ENCODE measurements at places on chromosomes 5 and 9.

DNA sequence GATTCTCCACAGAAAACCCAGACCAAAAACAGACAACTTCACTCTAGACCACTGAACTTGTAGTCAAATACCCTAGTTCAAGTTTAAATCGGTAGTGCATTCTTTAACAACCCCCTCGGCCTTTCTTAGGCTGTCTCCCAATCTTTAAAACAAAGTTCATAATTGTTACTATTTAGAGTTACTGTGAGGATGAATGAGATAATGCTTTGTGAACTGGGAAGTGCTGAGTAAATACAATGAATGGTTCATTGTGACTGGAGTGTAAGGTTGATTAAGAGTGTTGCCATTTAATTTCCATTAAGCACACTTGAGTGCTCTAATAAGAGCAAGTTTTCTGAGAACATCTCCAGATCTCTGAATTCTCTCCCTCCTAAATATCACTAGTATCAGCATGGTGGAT is 228.8 kb upstream of the PIK3R1 start:
- DNase-seq: no peak

GRCh38 chr5:7391814-7392692 is 3.9 kb upstream of the ADCY2 start:
- no peak for DNase-seq

DNA sequence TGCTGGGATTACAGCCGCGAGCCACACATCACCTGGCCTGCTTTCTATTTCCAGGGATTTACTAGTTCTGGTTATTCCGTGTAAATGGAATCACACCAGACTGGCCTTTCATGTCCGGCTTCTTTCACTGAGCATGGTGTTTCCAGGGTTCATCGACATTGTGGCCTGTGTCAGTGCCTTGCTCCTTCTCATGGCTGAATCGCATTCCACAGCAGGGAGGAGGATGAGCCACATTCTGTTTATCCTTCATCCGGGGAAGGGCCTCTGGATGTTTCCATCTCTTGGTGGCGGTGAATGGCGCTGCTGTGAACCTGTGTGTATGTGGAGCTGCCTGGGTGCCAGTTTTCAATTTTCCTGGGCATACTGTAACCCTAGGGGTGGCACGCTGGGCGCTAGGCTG is 58.7 kb upstream of the RNU6ATAC start:
- no peak for DNase-seq

- DNase-seq: no peak
Observed at GRCh38 chr5:33336891-33337636, 103.7 kb upstream of the TARS1 start.
